ENCODE measurements at places on chromosomes 2 and 18. TPM values are rescaled to one million over a fixed set of nuclear protein-coding genes. Genes with fewer than 3 reads are reported as not detected.

IL1RN gene
- 178 TPM for total RNA-seq

HOXD8 gene
- total RNA-seq: 8.9 TPM

SUPT7L gene
- 16.9 TPM for total RNA-seq

ITPRIPL1 gene
- total RNA-seq: 3.1 TPM

TBR1 gene
- not detected for total RNA-seq

ACMSD gene
- total RNA-seq: not detected

CTIF gene
- total RNA-seq: 23.2 TPM

ABCB11 gene
- 0.39 TPM for total RNA-seq

UGT1A7 gene
- total RNA-seq: 2.4 TPM

TNFAIP6 gene
- 1.9 TPM for total RNA-seq

MROH2A gene
- 0.61 TPM for total RNA-seq

MARCHF4 gene
- 0.76 TPM for total RNA-seq

PUM2 gene
- total RNA-seq: 88.1 TPM

GLI2 gene
- total RNA-seq: 6.7 TPM

PCARE gene
- total RNA-seq: not detected

TOGARAM2 gene
- 0.17 TPM for total RNA-seq

SGPP2 gene
- total RNA-seq: 61.3 TPM

HOXD12 gene
- not detected for total RNA-seq

RGPD6 gene
- 35.4 TPM for total RNA-seq

SCRN3 gene
- 10.1 TPM for total RNA-seq

DNER gene
- 2.8 TPM for total RNA-seq

PLCL1 gene
- total RNA-seq: 3.7 TPM

CIB4 gene
- not detected for total RNA-seq

LCT gene
- total RNA-seq: not detected

CDH20 gene
- total RNA-seq: 2.2 TPM

TMEM247 gene
- total RNA-seq: not detected

IMPA2 gene
- total RNA-seq: 227 TPM

MGAT4A gene
- 24.9 TPM for total RNA-seq

SLC16A14 gene
- 7.2 TPM for total RNA-seq

ALK gene
- total RNA-seq: not detected

C2orf66 gene
- not detected for total RNA-seq

DPY30 gene
- total RNA-seq: 76.9 TPM

ARHGAP15 gene
- total RNA-seq: 1.1 TPM

TSGA10 gene
- 12.4 TPM for total RNA-seq

STON1 gene
- 9.7 TPM for total RNA-seq

CNGA3 gene
- not detected for total RNA-seq

CDK15 gene
- total RNA-seq: 0.47 TPM

ARHGAP28 gene
- 1.8 TPM for total RNA-seq

MBOAT2 gene
- 90.4 TPM for total RNA-seq

SERPINB12 gene
- 92.5 TPM for total RNA-seq

LYG1 gene
- total RNA-seq: 1.7 TPM

RBKS gene
- total RNA-seq: 1.3 TPM

SPC25 gene
- total RNA-seq: not detected

GALR1 gene
- not detected for total RNA-seq

ERICH2 gene
- total RNA-seq: not detected

COLEC12 gene
- 8.5 TPM for total RNA-seq

Measured in lower leg skin (tissue), 4 donors.